ENCODE measurements at places on chromosomes 2 and 18.

DNA sequence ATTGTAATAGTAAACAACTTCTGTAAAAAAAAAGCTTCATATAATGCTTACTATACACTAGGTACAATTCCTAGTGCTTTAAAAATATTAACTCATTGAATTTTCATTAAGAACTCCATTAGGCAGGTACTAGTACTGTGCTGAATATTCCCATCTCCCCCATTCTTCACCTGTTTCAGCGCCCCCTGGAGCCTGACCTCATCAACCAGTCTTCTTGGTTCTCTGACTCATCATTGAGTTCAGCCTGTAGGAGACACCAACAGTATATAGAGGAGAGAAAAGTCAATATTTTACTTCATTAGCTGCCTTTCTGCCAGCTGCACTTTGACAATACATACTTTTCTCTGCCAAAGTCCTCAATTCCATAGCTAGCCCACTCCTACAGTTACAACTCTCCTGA, 1009.9 kb upstream of the KLHL29 start:
- no peak for DNase-seq

- no peak for DNase-seq
Observed at GRCh38 chr2:100674666-100675065, 111.9 kb downstream of the PDCL3 start.

DNA sequence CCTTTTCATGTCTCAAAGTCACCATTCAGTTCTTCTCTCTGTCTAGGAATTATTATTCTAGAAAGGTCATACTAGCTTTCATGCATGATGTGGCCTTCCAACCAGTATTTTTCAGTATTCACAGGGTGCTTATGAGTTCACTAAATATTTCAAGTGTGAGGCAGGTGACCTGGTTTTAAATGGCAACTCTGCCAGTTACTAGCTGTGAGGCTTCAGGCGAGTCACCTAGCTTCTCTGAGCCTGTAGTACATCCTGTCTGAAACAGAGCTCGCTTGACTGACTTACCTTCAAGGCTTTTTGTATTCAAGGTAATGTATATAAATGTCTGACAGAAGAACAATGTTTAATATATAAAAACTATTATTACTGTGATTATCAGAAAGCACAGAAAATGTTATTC, 19.4 kb upstream of the ACVR1 start:
- no peak for DNase-seq

DNA sequence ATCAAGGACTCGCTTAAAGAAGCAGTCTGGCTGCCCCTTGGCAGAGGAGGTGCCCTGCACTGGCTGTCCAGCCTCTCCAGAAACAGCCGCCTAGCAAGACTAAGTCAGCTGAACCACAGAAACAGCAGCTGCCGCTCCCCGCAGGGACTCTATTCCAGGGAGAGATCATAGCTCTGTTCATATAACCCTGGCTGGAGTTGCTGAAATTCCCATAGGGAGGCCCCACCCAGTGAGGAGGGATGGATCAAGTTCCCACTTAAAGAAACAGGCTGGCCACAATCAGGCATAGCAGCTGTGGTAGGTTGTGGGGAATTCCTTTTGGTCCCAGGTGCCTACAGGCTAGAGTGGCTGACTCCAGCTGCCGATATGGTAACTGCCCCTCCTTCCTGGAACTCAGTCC, 74.2 kb upstream of the MC4R start:
- no peak for DNase-seq

DNA sequence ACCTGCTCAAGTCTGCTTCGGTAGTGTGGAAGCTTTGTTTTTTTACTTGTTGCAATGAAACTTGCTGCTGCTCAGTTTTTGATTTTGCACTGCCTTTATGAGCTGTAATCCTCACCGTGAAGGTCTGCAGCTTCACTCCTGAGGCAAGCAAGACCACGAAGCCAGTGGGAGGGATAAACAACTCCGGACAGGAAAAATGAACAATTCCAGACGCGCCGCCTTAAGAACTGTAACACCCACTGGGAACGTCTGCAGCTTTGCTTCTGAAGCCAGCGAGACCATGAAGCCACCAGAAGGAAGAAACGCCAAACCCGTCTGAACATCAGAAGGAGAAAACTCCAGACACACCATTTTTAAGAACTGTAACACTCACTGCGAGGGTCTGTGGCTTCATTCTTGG, 245.7 kb upstream of the REG3G start:
- DNase-seq: no peak

All from stimulated activated CD4-positive, alpha-beta T cell treated with anti-CD3 and anti-CD28 coated beads, Interleukin-1b, Interleukin-23, amount 100 ng/mL, for 4 hours (primary cell).